Ammon's horn (tissue), 1 donor: ENCODE measurements at places on chromosomes 13 and 19.

DNA sequence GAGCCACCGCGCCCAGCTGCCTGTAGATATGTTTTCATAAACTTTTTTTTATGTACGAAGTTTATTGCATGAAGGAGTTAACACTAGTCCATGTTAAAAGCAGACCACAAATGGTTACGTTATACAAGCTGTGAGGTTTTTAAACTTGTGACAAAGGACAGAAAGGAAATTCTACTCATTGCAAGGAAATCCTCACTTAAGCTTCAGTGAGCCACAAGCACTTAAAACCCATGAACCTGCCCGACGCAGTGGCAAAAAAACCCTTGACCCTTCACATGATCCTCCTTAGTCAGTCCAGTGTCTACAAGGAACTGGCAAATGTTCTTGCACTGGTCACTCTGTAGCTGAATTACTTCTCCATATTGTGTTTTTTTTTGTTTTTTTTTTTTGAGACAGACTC is 4.2 kb downstream of the MPND start:
- no peak for DNase-seq

DNA sequence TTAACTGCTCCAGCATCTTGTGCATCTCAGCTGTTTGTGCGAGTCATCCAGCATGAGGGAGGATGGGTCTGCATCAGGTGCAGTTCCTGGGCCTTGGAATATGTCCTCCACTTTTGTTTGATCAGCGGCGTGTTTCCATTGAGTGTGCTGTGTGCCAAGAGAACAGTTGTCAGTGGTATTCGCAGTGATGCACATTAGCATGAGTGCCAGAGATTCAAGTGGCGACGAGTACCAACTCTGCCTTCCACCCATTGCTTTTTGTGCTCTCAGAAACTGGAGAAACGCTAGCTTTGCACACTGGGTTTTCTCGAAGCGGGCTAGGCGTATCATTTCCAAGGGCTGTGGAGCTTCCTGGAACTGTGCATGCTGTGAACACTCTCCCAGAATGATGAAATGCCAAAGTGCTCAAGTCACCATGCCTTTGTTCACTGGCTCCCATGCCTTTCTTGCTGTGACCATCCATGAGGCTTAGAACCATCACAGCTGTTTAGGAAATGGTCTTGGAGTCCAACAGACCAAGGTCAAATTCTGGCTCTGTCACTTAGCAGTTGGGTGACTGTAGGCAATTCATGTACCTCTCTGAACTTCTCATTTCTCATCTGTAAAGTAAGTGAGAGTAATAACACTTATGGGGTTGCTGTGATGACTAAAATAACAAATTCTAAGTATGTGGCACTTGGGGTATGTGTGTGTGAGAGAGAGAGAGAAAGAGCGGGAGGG is 18.4 kb downstream of the LRCH1 start:
- peak; percentile 57 for DNase-seq

- DNase-seq, result no peak
Observed at GRCh38 chr19:15123031-15123890, 16.1 kb downstream of the SYDE1 start.

- no peak for DNase-seq
Observed at GRCh38 chr13:106052200-106052767, 483.2 kb downstream of the EFNB2 start.

DNA sequence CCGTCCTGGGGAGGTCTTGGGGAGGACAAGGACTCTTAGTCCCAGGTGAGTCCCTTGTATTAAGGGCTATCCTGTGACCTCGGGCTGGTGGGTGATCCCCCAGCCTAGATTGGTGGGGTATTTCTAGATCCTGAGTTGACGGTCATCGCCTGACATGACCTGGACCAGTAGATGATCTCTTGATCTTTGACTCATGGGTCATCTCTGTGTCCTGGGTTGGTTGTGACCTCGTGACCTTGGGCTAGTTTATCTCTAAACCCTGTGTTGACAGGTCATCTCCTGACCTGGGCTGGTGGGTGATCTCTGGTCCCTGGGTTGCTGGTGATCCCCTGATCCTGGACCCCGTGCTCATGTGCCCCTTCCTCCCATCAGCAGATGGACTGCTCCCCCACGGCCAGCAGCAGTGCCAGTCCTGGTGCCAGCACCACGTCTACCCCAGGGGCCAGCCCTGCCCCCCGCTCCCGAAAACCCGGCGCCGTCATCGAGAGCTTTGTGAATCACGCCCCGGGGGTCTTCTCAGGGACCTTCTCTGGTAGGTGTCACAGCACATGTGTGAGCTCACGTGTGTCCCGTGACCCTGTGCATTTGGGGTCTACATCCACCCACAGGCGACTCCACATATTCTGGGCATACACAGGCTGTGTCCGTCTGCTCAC is 6.3 kb downstream of the MIDN start:
- no peak for DNase-seq

DNA sequence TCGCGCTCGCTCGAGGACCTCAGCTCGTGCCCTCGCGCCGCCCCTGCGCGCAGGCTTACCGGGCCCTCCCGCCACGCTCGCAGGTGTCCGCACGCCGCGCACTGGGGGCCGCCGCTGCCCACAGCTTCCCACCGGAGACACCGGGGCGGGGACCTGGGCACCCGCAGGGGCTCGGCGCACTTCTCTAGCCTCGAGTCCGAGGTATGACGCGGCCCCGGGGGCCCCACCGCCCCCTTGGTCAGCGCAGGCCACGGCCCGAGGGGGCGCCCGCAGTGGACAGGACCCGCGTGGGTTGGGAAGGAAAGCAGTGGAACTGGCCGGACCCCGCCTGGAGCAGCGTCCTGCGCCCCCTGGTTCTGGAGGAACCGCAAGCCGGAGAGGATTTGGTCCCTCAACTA is 2.1 kb upstream of the GRWD1 start:
- no peak for DNase-seq

DNA sequence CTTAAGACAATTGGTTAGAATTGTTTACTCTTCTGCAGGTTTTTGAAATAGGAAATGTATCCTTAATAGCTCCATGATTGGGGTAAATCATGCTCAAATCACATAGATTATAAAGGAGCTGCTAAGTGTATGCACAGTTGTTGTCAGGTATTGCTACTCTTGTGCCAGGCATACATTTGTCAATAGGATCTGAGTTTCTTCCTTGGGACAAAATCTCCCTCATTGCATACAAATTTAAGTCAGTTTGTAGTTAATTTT is 109.3 kb upstream of the MLNR start:
- DNase-seq, result no peak

GRCh38 chr13:42364613-42365000 is 92.7 kb downstream of the AKAP11 start:
- DNase-seq, result no peak

- DNase-seq, result no peak
Observed at GRCh38 chr13:55893540-55893939, 1247.2 kb upstream of the PRR20A start.

- DNase-seq, result no peak
Observed at GRCh38 chr13:44313674-44314073, 60.0 kb upstream of the SERP2 start.
